ENCODE measurements at places on chromosomes 6 and 20.
A peak's percentile ranks its signal among the peaks of the same experiment; 100 is the strongest.

- DNase-seq: no peak
Measured at GRCh38 chr20:60486315-60486714, 528.1 kb downstream of the CDH26 start.

DNA sequence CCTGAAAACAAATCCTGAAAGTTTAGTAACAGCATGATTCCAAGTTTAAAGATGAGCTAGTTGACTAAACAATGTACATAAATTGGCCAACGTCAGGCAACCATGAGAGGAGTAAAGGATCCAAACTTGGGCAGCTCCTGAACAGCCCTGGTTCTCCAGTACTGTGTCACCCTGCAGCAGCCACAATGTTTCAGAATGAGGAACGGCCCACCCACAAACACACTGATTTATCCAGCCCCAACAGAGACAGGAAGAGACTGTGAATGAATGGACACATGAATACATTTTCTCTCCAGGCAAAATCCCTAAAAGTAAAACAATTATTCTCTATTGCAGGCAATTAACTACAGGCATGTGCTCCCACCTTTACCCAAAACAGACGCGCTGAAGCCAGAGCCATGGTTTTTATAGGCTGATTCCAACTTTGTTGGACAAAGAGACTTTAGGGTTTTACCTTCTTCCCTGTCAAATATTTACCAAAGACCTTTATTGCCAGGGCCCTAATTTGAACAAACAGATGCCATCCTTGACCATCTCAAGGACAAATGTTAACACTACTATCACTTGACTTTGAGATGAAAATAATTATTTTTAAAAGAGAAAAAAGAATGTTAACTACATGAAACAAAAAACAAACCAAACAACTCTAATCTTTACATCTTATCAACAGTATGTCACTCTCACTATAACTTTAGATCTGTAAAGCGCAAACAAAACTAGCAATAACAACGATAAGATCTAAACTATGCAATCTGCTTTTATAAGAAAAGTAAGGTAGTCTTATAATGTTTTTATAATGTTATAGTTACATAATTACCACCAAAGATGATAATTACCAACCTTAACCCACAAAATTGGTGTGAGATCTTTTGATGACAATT, 22.9 kb downstream of the CNKSR3 start:
- no peak for DNase-seq

GRCh38 chr20:63752411-63753101, 13.0 kb downstream of the SLC2A4RG start:
- no peak for DNase-seq

DNA sequence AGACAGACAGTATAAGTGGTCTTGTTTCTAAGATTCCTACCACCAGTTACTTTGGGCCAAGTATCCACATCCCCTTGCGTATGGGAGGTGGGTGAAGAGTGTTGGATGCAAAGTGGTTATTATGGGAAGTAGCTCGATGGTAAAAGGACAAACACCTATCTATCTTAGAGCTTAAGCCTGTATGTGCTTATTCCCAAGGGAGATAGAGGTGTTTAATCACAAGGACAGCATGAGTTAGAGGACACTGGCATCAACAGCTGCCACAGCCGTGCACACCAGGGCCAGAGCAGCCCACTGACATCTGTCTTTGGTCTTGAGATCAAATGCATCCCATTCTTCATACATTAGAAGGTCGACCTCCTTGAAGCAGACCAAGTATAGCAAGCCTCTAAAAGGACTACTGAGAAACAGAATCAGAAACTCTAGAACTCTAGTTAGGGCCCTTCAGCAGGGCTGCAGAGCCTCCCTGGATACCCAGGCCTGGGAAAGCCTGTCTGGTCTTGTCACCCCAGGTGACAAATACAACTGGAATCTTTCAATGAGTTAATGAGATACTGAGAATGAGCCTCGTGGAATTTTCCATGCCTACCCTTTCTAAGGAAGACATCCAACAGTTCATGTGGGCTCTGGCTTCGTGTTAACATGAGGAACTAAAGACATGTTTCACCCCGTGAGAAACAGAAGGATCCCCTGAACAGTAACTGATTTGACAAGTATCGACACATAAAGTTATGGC, 28.7 kb downstream of the TXNDC5 start:
- DNase-seq: no peak

GRCh38 chr20:46568570-46569129, 18.2 kb upstream of the OCSTAMP start:
- peak; percentile 50 for DNase-seq

All from substantia nigra (tissue), 51 donors.